NCI-H146 (cell line): ENCODE measurements at places on chromosomes 3 and 15.
A peak's percentile ranks its signal among the peaks of the same experiment; 100 is the strongest.

DNA sequence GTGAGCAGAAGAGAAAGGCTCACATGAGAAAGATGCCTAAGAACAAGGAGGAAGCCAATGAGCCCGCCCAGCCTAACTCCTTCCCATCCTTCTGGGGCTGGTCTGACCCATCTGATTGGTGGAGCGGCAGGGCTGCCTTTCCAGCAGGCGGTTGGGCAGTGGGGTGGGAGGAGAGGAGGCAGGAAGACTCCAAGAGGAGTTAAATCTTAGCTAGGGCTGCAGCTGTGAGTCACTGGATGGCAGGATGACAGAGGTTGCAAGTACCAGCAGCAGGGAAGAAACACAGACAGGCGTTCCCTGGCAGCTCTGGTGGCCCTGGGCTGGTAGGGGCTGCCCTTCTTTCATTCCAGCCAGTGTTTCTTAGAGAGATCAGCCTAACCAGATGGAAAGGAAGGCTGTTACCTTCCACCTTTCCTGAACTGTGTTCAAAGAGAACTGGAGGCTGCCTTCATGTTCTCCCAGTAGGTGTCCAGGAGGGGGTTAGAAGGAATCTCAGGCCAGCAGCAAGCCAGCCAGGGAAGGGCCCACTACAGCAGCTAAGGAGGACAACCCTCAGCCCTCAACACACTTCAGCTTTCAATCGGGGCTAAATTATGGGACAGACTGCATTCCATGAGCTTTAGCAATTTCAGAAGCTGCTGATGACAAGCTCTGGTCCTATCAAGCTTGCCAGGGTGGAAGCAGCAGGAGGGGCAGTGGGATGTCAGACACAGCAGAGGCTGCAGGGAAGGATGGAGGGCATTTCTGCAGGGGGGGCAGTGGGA, 50.3 kb downstream of the CHSY1 start:
- no peak for DNase-seq

DNA sequence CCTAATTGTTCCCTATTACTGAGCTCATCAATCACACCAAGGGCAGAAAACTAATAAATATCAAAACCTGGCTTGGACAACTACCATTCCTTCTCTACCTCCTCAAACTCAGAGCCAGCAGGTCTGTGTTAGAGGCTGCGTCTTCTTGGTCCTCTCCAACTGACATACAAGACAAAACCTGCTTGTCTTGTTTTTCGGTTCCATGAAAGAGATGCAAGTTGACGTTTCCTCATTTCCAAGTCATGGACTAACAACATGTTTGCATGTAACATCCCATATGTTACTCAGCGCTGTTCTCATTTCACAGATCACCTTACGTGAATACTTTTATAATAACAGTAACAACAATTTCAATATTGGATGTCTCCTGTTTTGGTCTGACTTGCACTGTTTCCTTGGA, 110.9 kb downstream of the LMLN start:
- DNase-seq: no peak

DNA sequence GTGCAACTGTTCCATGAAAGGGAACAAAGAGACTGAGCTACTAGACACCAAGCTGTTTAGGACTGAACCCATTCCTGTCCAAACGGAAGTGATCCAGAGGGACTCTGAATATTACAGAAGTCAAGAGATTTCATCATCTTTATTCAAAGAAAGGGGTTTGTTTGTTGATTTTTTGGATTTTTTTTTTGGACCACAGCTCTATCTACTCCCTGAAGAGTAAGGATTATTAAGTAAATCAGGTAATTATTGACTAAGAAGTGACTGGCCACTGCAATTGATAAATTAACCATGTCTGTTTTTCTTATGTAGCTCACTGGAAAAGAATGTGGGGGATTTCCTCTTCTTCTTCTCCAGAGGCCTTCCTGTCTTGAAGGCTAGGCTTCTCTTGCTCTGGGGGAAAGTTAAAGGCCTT, 146.6 kb upstream of the TPM1 start:
- no peak for DNase-seq

DNA sequence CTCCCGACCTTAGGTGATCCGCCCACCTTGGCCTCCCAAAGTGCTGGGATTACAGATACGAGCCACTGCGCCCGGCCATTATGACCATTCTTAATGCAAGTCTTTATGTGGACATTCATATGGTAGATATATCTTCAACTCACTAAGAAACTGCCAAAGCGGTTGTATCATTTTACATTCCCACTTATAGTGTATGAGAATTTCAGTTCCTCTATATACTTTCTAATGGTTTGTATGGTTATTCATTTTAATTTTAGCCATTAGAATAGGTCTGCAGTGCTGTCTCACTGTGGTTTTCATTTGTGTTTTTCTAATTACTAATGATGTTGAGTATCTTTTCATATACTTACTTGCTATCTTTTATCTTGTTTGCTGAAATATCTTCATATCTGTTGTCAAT, 32.5 kb downstream of the TCF12 start:
- DNase-seq: no peak

GRCh38 chr3:53555068-53555588, 60.7 kb downstream of the CACNA1D start:
- no peak for DNase-seq

DNA sequence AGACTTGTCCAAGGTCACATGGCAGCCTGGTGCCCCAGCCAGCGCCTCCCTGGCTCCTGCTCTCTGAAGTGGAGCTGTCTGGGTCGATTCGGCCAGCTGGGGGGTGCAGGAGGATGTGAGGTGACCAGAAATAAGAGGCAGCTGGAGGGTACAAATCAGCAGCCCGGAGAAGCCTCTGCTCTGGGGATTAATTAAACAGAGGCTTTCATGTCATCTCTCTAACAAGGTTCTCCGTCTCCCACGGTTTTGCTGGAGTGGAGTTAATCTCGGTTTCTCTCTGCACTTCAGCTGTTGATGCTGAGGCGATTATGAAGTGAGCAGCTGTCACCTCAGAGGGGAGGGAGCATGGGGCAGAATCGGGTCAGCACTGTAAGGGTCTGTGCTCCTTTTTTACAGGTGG, 236.8 kb downstream of the TLE3 start:
- no peak for DNase-seq

GRCh38 chr15:56056626-56057025, 63.2 kb upstream of the NEDD4 start:
- DNase-seq: no peak

DNA sequence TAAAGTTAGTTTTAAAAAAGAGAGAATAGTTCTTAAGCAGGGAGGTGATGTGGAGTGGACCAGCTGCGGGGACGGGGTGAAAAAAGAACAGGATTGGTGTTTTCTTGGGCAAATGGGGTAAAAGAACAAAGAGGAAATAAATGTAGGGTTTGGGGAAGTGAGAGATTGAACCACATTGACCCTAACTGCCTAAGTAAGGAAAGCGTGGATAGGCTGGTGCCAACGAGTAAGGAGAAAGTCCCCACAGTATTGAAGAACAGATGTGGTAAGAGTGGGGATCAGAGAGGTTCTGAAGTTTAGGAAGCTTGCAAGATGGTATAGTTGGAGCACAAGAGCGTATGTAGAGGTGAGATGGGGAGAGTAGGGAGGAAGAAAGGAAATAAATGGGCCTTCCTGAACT, 17.0 kb downstream of the IREB2 start:
- DNase-seq: no peak

DNA sequence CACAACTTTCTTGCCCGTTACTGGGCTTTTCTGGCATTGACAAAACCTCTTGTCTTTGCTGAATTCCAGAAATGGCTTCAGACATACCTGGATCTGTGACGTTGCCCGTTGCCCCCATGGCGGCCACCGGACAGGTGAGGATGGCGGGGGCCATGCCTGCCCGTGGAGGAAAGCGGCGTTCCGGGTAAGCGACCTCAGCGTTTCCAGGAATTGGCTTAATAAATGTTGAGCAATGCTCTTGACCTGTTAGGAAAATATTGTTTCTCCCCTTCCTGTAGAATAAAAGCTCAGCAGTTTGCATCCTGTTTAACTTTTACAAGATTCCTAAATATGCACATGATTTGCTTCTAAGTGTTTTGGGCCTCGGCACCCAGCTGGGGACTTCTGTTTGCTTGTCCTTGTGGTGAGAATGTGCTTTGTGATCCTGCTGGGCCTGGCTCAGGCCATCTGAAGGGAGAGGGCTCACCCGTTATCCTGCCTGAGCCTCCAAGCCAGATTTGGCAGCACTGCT, 46.7 kb downstream of the ARNT2 start:
- DNase-seq: peak; percentile 17

GRCh38 chr3:3619815-3620214, 179.4 kb upstream of the LRRN1 start:
- no peak for DNase-seq

GRCh38 chr3:157786211-157786610, 283.0 kb upstream of the VEPH1 start:
- DNase-seq: no peak

- no peak for DNase-seq
Measured at GRCh38 chr3:4225005-4225471, 78.1 kb upstream of the SETMAR start.

DNA sequence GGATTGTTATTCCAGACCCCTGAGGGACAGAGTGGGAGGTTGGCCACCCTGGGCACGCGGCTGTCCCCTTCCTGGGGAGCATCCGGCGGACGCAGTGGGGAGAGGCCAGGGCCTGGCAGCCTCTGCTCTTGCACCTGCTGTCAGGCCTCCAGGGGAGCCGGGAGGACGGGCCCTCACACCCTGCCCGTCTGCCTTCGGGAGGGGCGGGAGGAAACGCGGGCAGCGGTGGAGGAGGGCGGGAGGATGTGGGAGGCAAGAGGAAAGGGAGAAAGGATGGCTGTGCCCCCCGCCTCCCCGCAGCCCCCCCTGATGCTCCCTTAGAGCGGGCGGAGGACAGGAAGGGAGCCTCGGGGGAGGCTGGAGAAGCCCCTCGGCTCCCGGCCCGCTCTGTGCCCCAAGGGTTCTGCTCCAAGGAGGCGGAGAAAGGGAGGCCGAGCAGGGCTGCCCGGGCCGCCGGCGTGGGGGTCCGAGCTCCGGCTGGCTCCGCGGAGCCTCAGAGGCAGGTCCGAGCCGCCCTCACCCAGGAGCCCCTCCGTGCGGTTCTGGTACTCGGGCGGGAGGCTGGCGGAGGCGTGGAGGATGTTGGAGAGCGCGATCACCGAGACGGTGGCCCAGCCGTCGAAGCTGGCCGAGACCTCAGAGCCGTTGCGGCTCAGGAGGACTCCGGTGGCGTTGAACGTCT, 40.9 kb downstream of the MUC20 start:
- peak; percentile 40 for DNase-seq

- no peak for DNase-seq
Measured at GRCh38 chr3:31917303-31918005, 63.6 kb downstream of the OSBPL10 start.

GRCh38 chr3:165658027-165658426, 179.2 kb downstream of the BCHE start:
- no peak for DNase-seq

DNA sequence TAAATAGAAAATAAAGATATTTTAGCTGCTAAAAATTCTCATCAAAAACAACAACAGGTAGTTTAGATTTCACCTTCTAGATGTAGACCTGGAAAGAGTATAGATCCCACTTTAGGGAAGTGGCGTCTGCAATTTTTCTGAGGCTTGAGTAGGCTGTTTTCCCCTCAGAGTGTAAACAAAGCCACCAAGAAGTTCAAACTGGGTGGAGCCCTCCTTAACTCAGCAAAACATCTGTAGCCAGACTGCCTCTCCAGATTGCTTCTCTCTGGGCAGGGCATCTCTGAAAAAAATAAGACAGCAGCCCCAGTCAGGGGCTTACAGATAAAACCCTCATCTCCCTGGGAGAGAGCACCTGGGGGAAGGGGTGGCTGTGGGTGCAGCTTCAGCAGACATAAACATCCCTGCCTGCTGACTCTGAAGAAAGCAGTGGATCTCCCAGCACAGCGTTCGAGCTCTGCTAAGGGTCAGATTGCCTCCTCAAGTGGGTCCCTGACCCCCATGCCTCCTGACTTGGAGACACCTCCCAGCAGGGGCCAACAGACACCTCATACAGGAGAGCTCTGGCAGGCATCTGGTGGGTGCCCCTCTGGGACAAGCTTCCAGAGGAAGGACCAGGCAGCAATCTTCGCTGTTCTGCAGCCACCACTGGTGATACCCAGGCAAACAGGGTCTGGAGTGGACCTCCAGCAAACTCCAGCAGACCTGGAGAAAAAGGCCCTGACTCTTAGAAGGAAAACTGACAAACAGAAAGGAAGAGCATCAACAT, 259.6 kb downstream of the STXBP5L start:
- no peak for DNase-seq

DNA sequence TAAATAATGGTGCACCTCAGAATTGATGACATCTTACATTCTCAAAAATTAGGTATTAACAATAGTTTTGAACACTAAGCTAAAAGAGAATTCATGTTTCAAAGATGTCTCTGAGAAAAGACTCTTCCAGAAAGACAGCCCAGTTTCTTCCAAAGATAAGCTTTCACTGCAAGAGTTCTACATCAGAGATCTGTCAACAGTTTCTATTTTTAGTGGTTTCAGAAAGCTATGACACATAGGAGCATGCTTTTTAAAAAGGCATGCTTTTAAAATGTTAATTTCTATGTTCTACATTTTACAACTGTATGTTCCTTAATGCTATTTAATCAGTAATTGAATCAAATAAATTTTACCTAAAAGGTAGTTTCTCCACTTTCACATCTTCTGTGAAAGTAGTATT, 88.2 kb downstream of the PLOD2 start:
- DNase-seq: no peak

DNA sequence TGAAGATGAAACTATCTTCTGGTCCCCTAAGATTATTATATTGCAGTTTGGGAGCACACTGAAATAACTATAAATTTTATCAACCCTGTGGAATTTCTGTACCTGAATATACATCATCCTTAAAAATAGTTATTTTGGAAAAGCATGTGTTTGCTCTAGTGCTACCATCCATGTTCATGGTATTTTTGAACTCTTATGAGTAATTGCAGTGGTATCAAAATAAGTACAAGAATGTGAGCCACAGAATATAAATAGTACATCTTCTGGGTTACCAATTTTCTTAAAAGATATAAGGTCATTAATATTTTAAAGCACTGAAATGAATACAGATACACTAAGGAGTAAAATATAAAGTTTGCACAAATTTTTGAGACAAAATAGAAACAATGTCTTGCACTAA, 206.5 kb downstream of the CBLB start:
- no peak for DNase-seq

- no peak for DNase-seq
Measured at GRCh38 chr3:44513513-44513912, 36.0 kb upstream of the ZNF445 start.

GRCh38 chr3:10365791-10366190, 44.9 kb upstream of the SEC13 start:
- no peak for DNase-seq

GRCh38 chr15:42490291-42490670, 660 bp downstream of the ZNF106 start:
- DNase-seq: no peak

- no peak for DNase-seq
Measured at GRCh38 chr15:60975952-60976351, 253.2 kb downstream of the RORA start.
